Activated naive CD4-positive, alpha-beta T cell treated with anti-CD3 and anti-CD28 coated beads, Interleukin-2, amount 50 U/mL, for 72 hours (primary cell): ENCODE measurements at places on chromosomes 12 and 14. TPM values are rescaled to one million over a fixed set of nuclear protein-coding genes. Genes with fewer than 3 reads are reported as not detected.

Gene PLEKHG7
- total RNA-seq, result not detected

Gene MYF5
- not detected for total RNA-seq

Gene C1R
- total RNA-seq, result 5.6 TPM

Gene ARHGAP9
- total RNA-seq, result 195 TPM

Gene RTL1
- not detected for total RNA-seq

Gene OR4E2
- 0.12 TPM for total RNA-seq

Gene LPCAT3
- 22.0 TPM for total RNA-seq

Gene OR4K1
- not detected for total RNA-seq

Gene TPCN1
- 54.7 TPM for total RNA-seq

Gene TCTN2
- 6.6 TPM for total RNA-seq

Gene SLC6A13
- not detected for total RNA-seq

Gene MIS18BP1
- 80.9 TPM for total RNA-seq
